ENCODE measurements at places on chromosomes 5 and 9.

DNA sequence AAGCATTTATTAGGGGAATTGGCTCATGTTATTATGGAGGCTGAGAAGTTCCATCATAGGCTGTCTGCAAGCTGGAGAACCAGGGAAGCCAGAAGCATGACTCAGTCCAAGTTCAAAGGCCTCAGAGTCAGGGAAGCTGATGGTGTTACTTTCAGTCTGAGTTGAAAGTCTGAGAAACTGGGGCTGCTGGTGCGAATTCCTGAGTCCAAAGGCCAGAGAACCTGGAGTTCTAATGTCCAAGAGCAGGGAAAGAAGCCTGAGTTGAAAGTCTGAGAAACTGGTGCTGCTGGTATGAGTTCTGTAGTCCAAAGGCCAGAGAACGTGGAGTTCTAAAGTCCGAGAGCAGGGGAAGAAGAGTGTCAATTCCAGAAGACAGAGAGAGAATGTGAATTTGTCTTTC, 641.1 kb downstream of the ISL1 start:
- DNase-seq: no peak

DNA sequence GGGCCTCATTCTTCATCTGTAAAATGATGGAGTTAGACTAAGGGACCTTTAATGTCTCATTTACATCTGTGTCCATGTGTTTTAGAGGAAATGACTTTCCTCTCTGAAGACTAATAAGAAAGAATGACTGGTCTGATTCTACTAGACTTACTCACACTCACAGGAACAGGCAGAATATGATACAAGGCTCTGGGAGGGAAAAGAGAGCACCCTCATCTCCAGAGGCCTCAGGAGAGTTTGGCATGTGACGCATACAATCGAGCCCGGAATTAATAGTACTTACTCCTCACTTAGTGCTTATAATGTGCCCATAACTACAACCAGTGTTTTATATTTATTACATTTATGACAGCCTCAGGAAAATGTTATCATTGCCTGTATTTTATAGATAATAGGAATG, 608.7 kb downstream of the KCTD16 start:
- no peak for DNase-seq

DNA sequence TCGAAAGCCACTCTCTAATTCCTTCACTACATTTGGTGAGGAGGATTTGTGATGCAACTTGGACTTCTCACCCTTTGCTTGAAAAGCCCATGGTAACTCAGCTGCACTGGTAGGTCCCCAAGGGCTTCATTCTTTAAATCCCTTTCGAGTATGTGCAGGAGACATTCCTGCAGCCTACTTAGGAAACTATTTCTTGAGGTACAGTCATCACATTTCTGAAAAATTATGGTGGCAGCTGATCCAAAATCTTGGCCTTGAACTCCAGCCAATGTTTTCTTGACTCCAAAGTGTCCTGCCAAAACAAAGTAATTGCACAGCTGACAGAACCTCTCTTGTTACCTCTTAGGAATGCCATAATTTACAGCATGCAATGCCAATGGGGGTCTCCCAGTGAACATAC, 99.7 kb downstream of the NPR3 start:
- no peak for DNase-seq

DNA sequence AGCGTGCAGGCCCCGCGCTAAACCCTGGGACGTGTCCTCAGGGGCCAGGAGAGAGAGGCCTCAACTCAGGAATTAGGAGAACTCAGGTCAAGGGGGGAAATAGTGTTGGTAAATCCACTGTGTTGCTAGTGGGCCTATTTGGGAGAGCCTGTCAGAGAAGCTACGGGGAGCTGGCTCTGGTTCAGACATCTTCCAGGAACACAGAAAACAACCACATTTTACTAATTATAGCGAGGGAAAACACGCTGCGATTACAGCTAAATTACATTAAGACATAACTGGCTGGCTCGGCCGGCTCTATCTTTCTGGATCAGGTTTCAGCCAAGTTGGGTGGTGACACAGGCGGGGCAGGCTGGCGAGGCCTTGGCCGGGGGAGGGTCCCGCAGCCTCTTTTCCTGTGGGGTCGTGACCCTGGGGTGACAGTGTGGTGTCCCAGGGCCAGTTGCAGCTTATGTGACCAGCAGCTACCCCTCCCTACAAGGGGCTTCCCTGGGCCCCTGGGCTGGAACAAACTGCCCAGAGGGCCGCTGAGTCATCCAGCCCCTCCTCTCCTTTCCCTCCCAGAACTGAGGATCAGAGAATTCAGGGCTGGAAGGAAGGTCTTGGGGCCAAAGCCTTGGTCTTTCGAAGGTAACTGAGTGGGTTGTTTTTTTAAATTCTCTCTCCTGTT, 75.1 kb downstream of the FGF18 start:
- DNase-seq: no peak

- no peak for DNase-seq
These were observed 27.6 kb downstream of the ZNF622 start for GRCh38 chr5:16437977-16438376.

- DNase-seq: no peak
These were observed 47.3 kb upstream of the SLC28A3 start for GRCh38 chr9:84387821-84388220.

- no peak for DNase-seq
These were observed 122.5 kb downstream of the SLC1A3 start for GRCh38 chr5:36728697-36729543.

DNA sequence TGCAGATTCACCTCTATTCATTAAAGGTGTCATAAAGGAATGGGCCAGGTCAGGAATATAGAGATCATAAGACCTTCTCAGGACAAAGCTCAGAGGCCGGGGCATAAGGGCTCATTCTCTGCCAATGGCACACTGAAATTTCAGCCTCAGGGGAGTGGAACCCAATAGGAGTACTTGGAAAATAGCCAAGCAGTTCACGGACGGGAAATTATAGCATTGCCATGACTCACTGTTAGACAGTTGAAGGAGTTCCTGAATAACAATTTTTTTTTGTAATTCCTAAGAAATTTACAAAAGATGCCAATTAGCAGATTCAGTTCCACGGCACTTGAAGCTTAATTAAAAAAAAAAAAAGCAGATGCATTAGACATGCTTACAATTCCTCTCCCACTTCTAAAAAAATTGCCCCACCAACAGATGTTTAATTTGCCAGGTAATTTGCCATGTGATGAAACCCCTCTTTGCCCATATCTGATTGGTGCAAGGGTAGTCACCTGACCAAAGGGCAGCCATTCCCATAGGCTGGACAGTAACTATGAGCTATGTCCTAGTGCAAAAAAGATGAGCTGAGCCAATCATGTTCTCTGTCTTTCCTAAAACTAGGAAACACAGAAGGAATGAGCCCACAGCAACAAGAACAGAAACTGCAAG, 58.6 kb downstream of the PTCD2 start:
- DNase-seq: no peak

DNA sequence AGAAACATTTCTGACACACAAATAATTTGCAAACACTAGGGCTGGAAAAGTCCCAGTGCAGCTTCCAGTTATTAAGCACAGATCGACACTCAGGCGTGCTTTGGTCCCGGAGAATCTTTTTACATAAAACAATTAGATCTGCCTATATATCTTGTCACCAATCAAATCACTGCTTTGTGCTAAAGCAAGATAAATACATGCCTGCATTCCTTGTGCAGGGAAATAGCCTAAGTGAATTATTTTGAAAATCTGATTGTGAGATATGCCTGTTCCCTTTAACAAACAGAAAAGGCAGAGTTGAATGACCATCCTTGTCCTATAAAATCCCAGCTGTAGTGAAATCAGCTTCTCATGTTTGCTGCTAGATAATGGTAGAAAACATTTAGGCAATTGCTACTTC, 604.4 kb downstream of the CCDC171 start:
- DNase-seq: no peak

DNA sequence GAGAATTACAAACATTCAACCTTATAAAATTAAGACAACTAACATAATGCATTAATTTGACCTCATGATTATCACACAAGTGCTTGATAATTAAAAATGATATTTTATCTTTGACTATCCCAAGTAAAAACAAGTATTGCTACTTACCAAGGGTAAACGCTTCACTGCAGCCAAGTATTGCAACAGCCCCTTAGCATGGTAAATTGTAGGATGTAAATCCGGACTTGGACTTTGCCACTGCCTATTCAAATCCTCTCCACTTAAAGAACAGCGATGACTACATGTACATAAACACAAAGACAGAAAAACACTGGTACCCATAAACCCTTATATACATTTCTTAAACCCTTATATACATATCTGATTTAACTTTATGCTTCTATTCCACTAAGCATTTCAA, 155.1 kb downstream of the AGTPBP1 start:
- DNase-seq: no peak

DNA sequence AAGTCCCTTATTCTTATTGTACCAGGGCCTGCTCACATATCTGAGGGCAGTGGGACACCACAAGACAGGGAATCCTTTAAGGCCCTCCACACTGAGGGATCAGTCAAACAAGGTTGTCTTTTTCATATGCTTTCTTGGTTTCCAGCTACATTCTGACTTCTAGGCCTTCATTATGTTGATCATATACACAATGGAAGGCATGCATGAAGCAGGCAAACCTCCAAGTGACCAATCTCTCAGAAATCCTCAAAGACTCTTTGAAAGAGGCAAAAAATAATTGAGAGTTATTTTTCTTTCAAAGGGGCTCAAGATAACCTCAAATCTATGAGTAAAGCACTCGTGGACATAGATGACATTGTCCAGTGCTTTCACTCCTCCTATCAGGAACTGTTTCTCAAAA, 1195.9 kb upstream of the ACO1 start:
- DNase-seq: no peak

DNA sequence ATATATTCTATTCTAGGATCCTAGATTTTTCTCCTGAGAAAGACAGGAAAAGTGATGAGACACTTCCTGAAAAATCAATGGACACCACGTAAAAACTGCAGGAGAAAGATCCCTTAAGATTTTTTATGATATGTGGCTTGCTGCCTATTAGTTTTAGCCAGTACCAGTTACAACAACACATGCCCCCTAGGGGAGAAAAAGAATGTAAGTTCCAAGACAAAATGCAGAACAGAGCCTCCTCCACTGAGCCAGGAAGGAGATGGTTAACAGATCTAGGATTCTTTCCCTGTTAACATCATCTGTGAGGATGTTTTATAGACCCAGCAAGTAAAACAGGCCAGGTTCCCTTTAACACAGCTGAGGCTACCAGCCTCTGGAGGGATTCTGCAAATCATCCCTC, 574.7 kb downstream of the TLE4 start:
- DNase-seq: no peak

DNA sequence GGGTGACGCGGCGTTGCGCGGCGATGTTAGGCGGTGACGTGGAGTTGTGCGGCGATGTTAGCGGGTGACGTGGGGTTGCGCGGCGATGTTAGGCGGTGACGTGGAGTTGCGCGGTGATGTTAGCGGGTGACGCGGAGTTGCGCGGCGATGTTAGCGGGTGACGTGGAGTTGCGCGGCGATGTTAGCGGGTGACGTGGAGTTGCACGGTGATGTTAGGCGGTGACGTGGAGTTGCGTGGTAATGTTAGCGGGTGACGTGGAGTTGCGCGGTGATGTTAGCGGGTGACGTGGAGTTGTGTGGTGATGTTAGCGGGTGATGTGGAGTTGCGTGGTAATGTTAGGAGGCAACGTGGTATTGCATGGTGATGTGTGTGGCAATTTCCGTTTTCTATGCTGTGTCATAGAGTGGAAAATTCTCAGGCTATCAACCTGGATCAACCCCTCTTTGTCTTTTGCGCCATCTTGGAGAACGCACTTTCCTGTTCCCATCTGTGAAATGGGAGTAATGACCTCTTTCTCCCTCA, 76.0 kb downstream of the ANKRD33B start:
- peak; percentile 30 for DNase-seq

DNA sequence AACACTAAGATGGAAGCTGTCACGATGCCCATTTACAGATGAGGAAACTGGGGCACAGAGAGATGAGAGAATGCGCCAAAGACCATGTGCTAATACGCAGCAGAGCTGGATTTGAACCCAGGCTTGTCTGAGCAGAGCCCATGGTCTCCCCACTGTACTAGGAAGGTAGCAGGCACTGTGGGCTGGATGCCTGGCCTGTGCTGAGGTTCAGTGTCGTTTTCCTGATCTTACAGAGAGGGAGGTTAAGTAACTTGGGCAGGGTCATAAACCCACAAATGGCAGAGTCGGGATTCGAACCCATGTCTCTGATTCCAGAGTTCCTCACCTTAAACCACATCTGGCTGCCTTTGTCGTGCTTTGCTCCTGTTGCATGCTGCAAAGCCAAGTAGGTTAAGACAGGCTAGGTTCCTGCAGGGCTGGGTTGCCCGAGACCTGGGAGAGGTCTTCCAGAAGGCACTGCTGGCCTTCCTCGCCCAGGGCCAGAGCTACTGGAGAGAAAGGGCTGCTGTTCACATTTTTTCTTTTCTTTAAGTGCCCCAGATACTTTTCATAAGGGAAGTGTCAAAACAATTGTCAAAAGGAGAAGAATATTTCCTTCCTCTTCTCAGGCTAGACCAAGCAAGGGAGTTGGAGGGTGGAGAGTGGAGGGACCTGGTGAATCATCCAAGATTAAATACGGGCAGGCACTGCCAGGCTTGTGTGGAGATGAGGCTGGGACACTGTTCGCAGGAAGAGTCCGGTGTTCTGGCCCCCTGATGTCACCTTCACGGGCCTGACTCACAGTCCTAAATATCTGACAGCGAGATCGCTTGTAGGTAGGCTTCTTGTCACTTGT, 3.2 kb downstream of the NEK6 start:
- no peak for DNase-seq

DNA sequence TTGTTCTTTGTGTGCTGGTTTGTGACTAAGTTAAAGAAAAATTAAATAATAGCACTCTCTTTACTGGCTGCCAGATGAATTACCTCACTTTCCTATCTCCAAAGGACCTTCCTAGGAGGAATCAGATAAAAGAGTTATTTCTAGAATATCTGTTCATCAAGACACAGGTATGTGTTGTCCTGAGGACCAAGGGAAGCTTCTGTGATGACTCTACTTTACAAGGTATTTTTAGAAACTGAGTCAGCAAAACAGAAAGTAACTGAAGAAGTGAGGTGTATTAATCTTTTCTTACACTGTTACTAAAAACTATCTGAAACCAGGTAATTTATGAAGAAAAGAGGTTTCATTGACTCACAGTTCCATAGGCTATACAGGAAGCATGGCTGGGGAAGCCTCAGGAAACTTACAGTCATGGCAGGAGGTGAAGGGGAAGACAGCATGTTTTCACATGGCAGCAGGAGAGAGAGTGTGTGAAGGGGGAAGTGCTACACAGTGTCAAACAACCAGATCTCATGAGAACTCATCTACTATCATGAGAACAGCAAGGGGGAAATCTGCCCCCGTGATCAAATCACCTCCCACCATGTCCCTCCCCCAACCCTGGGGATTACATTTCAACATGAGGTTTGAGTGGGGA, 189.2 kb upstream of the DMAC1 start:
- no peak for DNase-seq

DNA sequence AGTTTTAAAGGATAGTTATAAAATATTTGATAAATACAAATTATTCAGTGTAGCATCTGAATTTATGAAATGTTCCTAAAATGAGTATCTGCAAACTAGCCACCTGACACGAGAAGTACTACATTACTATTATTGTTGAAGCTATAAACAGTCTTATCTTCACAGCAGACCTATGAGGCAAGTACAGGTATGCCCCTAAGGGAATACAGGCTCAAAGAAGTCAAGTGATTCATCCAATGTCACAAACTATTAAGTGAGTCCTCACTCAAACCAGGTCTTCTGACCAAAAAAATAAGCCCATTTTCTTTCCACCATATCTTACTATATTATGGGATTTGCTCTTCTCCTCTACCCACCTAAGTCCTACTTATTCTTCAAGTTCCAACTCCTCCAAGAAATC, 28.7 kb downstream of the STRBP start:
- DNase-seq: no peak

- no peak for DNase-seq
These were observed 1360.8 kb upstream of the C9orf72 start for GRCh38 chr9:28934111-28934510.

- no peak for DNase-seq
These were observed 110.4 kb downstream of the NFIB start for GRCh38 chr9:14203356-14204056.

All from activated effector memory CD4-positive, alpha-beta T cell treated with anti-CD3 and anti-CD28 coated beads, Interleukin-2, amount 50 U/mL, for 16 hours (primary cell).